ENCODE measurements at places on chromosomes 6 and 20. TPM values are rescaled to one million over a fixed set of nuclear protein-coding genes. Genes with fewer than 3 reads are reported as not detected.

The GHRH gene
- not detected for total RNA-seq

DNA sequence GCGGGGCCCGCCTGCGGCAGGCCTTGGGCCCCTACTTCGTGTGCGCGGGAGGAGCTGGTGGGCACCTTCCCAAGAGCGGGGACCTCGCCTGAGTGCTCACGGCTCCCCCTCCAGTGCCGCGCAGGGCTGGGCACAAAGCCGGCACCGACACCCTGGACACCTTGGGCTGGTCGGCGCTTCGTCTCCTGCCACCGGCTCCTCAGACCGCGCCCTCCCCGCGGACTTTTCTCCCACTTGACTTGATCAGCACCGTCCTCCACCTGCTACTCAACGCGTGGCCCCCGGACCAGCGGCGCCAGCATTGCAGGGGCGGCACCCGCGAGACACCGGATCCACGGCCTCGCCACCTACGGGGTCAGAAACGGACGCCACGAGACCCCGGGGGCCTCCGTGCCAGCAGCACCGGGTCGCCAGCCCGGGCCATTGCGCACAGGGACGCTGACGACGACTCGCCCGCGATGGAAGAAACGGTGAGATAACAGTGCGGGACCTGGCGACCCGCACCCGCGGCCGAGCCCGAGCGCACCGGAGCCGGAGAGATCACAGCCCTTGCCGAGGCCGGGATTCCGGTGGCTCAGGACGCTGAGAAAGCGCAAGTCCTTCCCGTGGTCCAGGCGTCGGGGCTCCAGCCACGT lies 154.2 kb downstream of the DLL1 start:
- peak; percentile 23 for DNase-seq
- H3K36me3 ChIP-seq: no peaks in the 10 kb centered on the region
- H3K27ac ChIP-seq: no peak overlapping the region
- H3K27me3 ChIP-seq: no peaks in the 10 kb centered on the region
- no peak overlapping the region for H3K4me3 ChIP-seq
- no peaks in the 10 kb centered on the region for H3K4me1 ChIP-seq

- H3K27ac ChIP-seq: no peak overlapping the region
- H3K36me3 ChIP-seq: peaks cover 58% of the 10 kb centered on the region
- no peak for DNase-seq
- H3K27me3 ChIP-seq: no peaks in the 10 kb centered on the region
- H3K4me1 ChIP-seq: peaks cover 10% of the 10 kb centered on the region
Measured at GRCh38 chr20:48703511-48704219, 124.1 kb downstream of the PREX1 start.

DNA sequence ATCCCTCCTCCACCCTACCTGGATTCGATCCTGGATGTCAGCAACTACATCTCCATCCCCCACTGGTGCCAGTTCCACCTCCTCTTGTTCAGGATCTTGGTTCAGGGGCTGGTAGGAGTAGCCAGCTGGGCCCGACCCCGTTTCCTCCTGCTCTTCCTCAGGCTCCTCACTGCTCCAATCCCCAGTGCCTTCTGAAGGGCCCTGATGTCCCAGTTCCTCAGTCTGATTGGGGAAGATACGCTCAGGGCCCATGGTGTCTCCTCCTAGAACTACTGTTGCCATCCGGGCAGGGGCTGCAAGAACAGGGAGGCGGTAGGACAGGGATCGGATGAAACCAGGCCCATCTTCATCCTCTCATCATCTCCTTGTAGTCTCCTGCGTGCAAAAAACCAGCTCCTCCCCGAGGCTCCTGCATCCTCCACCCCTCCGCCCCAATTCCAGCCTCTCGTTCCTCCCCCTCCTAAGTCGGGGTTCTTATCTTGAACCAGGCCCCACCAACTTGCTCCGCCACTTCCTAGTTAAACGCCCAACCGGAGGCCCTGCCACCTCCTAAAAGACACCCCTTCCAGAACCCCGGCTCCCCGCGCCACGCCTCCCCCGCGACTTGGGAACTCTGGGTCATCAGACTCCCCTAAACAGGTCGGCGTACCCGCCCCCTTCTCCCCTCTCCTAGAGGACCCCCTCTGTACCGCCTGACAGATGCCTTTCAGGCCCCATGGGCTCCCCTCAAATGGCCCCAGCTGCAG lies 476 bp downstream of the MEA1 start:
- H3K4me1 ChIP-seq: peaks cover 8% of the 10 kb centered on the region
- H3K4me3 ChIP-seq: peak overlapping the region; percentile 96
- peaks cover 58% of the 10 kb centered on the region for H3K36me3 ChIP-seq
- no peak for DNase-seq
- no peak overlapping the region for H3K27ac ChIP-seq
- H3K27me3 ChIP-seq: no peaks in the 10 kb centered on the region

The STX11 gene
- total RNA-seq: 0.38 TPM

- no peak overlapping the region for H3K27ac ChIP-seq
- DNase-seq: no peak
- no peaks in the 10 kb centered on the region for H3K27me3 ChIP-seq
- no peak overlapping the region for H3K4me3 ChIP-seq
- no peaks in the 10 kb centered on the region for H3K4me1 ChIP-seq
- H3K36me3 ChIP-seq: no peaks in the 10 kb centered on the region
Measured at GRCh38 chr6:5905431-5906339, 101.0 kb downstream of the NRN1 start.

DNA sequence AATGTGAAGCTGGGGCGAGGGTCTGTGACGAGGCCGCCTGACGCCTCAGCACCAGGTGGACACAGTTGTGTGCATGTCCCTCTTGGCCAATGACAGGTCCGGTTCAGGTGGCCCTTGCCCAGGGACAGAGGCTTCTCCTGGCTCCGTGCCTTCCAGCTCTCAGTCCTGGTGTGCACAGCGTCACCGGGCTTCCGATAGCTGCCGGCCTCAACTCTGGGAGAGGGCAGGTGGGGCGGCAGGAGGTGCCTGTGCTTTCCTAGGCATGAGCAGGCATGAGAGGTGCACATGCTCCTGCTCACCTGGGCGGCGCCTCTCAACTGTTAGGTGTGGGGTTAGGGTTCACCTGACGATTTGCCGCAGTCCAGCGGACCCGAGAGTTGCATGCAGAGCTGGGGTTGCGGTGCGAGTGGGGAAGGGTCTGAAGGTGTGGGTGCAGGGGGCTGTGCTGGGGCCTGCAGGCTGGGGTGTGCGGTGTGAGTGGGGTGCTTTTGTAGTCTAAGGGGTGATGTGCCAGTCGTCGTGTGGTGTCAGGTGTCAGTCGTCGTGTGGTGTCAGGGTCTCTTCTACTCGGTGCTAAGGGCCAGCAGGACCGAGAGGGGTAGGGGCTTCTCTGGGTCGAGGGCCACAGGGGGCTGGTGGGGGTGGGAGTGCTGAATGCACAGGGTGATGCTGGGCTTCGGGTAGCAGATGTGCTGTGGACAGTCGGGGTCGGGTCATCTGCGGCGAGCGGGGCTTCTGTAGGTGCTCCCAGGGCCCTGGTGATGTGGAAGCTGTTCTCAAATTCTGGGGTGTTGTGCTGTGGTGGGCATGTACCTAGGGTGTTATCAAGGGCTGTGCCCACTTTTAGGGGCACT lies 3.8 kb upstream of the SOX18 start:
- no peak overlapping the region for H3K4me3 ChIP-seq
- peaks cover 27% of the 10 kb centered on the region for H3K4me1 ChIP-seq
- H3K36me3 ChIP-seq: no peaks in the 10 kb centered on the region

DNA sequence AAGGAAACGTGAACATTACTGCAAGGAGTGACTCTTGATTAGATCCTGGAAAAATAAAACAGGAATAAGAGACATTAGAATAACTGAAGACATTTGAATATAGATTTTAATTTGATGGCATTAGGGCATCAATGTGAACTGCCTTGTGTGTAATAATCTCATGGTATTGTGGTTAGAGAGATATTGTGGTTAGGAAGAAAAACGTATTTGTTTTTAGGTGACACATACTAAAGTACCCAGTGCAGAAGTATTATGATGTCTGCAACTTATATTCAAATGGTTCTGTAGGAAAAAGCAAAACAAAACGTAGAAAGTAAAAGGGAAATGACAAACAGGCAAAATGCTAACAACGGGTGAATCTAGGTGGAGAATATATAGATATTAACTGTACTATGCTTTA lies 65.9 kb upstream of the OGFRL1 start:
- H3K27me3 ChIP-seq: no peaks in the 10 kb centered on the region
- no peak overlapping the region for H3K4me3 ChIP-seq
- no peaks in the 10 kb centered on the region for H3K4me1 ChIP-seq
- no peak overlapping the region for H3K27ac ChIP-seq
- H3K36me3 ChIP-seq: no peaks in the 10 kb centered on the region

The CGA gene
- total RNA-seq: not detected

- peaks cover 10% of the 10 kb centered on the region for H3K4me1 ChIP-seq
- H3K27me3 ChIP-seq: no peaks in the 10 kb centered on the region
- no peaks in the 10 kb centered on the region for H3K36me3 ChIP-seq
- no peak overlapping the region for H3K27ac ChIP-seq
Measured at GRCh38 chr20:43728686-43729255, 2.0 kb upstream of the GTSF1L start.

DNA sequence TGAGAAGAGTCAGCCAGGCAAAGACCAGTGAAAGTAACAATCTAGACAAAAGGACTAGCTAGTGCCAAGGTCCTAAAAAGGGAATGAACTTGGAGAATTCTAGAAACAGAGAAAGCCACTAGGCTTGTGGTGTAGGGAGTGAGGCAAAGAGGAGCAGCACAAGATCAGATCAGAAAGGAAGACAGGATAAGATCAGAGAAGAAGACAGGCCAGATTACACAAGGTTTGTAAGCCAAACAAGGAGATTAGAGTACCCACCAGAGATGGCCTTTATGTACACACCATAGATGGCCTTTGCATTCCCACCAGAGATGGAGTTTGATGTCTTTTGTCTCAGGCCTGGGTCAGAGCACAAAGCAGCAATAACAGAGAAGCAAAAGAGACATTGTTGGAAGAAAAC lies 105.6 kb upstream of the PLCB4 start:
- no peaks in the 10 kb centered on the region for H3K36me3 ChIP-seq
- H3K4me3 ChIP-seq: no peak overlapping the region
- H3K4me1 ChIP-seq: no peaks in the 10 kb centered on the region
- H3K27me3 ChIP-seq: no peaks in the 10 kb centered on the region
- H3K27ac ChIP-seq: no peak overlapping the region
- DNase-seq: no peak

GRCh38 chr6:85569323-85569722 lies 24.3 kb downstream of the SNX14 start:
- DNase-seq: no peak
- H3K27me3 ChIP-seq: no peaks in the 10 kb centered on the region
- H3K4me3 ChIP-seq: no peak overlapping the region
- H3K4me1 ChIP-seq: no peaks in the 10 kb centered on the region

DNA sequence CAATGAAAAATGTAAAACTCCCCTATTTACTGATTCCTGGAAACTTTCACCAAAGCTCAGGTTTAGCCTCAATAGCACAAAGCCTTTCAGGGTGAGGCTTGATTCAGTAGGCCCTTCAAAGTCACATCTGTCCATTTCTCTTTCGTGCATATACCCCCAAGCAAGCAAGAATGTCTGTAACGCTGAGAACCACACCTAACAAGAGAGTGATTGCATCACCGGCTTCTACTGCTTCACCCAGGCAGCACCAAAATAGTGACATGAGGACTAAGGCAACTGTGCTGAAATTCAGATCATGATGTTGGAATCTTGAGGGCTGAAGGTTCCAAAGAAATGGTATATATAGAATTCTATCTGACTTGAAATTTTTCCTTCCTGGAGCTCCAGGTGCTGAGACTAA lies 26.1 kb downstream of the CGA start:
- H3K36me3 ChIP-seq: no peaks in the 10 kb centered on the region
- no peak overlapping the region for H3K27ac ChIP-seq
- no peak overlapping the region for H3K4me3 ChIP-seq
- no peak for DNase-seq
- H3K4me1 ChIP-seq: peaks cover 6% of the 10 kb centered on the region

GRCh38 chr6:3592371-3592941 lies 135.6 kb upstream of the SLC22A23 start:
- no peaks in the 10 kb centered on the region for H3K4me1 ChIP-seq
- H3K27ac ChIP-seq: no peak overlapping the region
- no peaks in the 10 kb centered on the region for H3K27me3 ChIP-seq
- no peak overlapping the region for H3K4me3 ChIP-seq
- H3K36me3 ChIP-seq: no peaks in the 10 kb centered on the region
- no peak for DNase-seq

The KHDC1L gene
- not detected for total RNA-seq

GRCh38 chr20:46568570-46569129 lies 18.2 kb upstream of the OCSTAMP start:
- H3K27me3 ChIP-seq: no peaks in the 10 kb centered on the region
- no peak overlapping the region for H3K27ac ChIP-seq
- no peak overlapping the region for H3K4me3 ChIP-seq

DNA sequence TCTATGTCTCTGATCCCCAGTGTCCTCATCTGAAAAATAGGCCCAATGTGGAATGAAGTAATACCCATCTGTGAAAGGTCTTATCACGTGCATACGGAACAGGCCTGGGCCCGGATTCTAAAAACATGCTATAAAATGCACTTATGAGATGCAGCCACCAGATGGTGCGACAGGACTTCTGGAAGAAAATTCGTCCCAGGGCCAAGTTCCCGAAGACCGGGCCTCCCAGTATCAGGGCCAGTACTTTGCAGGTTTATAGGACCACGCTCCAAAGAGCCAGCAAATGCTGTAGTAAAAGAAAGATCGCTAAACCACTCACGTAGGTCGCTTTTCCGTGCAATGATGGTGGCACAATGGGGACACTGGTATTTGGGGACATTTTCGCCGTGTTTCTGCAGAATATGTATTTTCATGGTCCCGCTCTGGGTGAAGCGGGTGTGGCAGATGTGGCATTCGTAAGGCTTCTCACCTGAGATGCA lies 10.6 kb downstream of the CTCFL start:
- no peaks in the 10 kb centered on the region for H3K4me1 ChIP-seq
- no peak overlapping the region for H3K4me3 ChIP-seq
- H3K27me3 ChIP-seq: peaks cover under 1% of the 10 kb centered on the region
- no peak overlapping the region for H3K27ac ChIP-seq

DNA sequence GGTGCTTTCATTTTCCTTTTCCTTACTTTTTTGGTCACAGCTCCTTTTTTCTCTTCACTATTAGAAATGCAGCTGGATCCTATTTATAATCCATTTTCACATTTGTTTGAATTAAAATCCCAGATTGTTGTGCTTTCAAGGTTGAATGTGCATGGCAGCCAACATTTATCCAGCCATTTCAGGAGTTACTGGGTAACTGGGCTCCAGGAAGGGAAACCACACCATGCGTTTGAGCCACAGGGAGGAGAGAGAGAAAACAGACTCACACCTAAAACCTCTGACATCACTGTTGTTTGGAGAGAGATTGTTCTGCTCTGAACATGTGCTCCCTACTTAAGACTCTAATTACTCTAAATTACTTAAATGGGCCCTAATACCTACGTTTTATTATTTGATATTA lies 173.4 kb downstream of the BMP2 start:
- DNase-seq: no peak
- no peaks in the 10 kb centered on the region for H3K27me3 ChIP-seq
- peak overlapping the region; percentile 22 for H3K4me3 ChIP-seq
- H3K4me1 ChIP-seq: peaks cover 13% of the 10 kb centered on the region

The TUBB1 gene
- total RNA-seq: not detected

The OR12D3 gene
- not detected for total RNA-seq

Measured in endodermal cell (in vitro differentiated cells).